ENCODE measurements at places on chromosomes 7 and 10. TPM values are rescaled to one million over a fixed set of nuclear protein-coding genes. Genes with fewer than 3 reads are reported as not detected.

DNA sequence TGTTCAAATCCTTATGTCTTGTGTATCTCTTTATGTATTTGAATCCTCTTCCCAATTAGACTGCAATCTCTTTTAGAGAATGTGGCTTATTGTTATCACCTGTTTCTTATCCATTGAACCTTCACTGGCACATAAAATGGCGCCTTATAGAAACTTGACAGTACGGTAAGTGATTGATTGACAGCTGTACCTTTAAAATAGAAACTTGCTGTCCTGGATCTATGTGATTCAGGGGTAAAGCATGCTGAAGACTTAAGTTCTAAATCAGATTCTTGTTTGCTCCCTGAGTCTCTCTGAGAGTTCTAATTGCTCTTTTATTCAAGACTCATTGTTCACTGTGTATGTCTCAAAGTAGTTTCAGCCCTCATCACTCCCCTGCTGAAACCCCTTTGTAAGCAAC, 91.3 kb downstream of the CACNB2 start:
- no peak for DNase-seq

DNA sequence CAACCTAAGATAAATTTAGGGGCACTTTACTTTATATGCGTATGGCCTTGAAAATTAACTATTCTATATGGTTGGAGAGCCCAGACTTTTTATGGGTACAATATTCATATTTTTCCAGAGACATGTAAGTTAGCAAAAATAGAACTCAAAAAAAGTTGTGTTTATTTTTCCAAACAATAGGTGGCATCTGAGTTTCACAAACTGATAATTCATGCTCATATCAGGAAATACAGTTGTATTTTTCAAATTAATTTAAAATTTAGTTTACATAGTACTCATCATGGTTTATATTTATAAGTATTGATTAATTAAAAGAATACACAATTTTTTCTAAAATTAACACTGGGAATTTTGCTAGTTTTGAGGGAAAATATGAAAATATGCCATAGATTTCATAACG, 34.6 kb downstream of the ANKRD7 start:
- DNase-seq: peak; percentile 4

DNA sequence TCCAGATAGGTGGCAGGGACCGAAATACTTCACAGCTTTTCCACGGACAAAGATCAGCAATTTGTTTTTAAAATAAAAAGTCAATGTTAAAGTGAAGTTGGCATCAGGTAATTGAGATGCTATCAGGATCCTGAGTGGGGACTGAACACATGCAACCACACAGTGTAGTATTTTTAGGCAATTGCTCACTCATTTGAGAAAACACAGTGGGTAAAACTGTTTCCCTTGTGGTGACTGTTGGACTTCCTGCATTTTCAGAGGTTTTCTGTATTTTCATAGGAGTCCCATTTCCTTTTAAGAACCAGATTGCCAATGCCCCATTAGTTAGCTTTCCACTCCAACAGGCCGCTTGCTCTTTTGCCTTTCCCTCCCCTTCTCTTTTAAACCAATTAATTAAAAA, 159.5 kb upstream of the ZNF32 start:
- DNase-seq: no peak

DNA sequence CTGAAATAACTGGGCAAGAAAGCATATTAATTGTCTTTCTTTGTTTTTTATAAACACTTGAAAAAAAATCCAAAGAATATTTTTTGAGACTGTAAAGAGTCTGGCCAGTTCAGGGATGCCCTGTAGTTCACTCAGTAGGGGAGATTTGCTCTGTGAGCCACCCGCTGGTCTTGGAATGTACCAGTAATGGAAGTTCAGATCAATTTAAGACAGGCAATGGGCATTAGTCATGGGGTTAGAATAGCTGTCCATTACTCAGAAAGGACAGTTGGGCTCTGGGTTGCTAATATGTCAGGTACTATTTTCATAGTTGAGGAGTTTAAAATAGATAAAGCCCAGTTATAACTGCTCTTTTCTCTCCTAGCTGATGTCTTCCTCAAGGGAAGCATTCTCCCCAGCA, 38.7 kb downstream of the A1CF start:
- DNase-seq: no peak

DNA sequence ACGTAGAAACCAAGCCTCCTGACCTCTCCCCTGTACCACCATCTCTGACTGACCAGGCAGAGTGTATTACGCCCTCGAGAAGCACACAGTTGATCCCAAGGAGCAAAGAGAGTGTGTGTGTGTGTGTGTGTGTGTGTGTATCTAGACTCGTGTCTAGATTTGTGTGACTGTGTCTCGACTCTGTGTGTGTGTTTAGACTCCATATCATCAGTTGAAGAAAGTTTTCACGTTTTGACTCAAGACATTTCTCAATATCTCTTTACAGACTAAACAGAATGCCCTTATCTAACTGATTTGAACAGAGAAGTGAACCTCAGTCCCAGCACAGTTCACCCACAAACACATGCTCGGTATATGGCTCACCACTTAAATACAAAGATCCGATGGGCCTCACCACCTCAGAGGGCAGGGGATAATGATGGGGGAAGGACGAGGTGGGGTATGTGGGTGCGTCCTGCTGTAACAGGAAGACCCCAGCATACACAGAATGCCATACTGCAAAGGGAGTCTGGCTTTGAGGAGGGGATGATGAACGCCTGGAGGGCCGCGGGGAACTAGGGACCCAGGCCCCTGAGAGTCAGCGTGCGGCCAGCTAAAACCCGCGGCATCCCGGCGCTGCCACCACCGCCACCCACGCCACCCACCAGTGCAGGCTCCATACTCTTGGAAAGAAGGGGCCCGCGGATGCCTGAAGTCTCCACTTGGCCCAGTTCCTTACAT, 780 bp downstream of the ALDH18A1 start:
- DNase-seq: peak; percentile 51

DNA sequence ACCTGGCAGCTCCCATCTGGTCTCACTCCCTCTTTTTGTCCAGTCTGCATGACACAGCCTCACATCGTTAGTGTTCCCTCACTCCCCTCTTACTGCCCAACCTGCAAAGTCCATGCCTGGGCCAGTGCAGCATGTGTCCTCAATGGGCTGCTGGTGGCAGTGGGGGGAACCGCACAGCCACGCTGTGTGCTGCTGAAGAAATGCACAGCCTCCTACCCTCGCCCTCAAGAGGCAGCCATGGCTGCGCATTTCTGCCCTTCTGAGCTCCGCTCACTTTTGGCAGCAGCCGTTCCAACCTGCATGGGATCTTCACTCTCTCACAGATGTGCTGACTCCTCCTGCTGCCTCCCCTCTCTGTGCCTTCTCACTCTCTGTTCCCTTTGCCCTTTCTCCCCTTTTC, 103.4 kb downstream of the EGFR start:
- no peak for DNase-seq

The SMIM30 gene
- total RNA-seq: 25.3 TPM

DNA sequence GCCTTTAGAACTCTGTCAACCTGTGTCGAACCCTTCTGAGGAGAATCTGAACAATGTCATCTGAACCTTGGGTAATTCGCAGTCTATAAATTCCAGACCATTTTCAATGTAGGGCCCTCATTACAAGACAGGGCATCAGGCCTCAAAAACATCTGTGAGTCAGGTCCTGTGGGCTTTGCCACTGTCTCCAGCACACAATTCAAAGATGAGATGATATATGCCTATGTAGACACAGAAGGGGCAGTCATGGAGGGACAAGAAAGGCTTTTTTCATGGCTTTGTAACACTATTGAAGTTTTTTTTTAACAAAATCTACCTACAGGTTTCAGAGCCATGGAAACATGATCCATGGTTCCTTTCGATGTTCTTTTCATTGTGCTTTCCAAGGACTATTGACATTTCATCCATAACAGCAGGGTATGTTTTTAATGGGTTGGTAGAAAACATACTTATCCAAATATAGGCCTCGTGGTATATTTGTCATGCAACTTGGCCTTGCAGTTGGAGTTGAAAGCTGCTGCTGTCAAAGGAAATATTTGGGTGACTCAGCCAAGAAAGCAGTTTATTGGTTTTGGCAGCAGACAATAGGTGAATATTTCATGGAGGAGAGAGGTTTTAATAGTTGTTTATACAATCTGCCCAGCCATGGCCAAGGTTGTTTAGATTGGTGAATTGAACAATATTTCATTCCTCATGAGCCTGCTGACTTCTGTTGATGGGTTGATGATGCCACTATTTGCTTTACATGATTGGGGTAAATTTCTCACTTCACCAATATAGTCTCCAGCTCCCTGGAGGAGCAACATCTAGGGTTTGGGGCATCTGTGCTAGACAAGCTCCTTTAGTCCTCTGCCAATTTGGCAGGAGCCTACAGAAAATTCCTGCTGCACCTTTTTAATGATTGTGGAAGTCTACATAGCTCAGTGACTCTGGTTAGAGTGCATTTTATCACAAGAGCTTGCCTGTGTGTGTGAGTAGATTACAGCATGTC, 158.4 kb upstream of the TMEM72 start:
- DNase-seq: peak; percentile 98

GRCh38 chr7:120272701-120273475, at the start of gene KCND2:
Gene KCND2, plus strand, starts transcription at chr7:120273175.
- DNase-seq: peak; percentile 37

The NIPSNAP2 gene
- total RNA-seq: 55.0 TPM

GRCh38 chr7:94374721-94375566, 19.8 kb upstream of the COL1A2 start:
- DNase-seq: peak; percentile 99

DNA sequence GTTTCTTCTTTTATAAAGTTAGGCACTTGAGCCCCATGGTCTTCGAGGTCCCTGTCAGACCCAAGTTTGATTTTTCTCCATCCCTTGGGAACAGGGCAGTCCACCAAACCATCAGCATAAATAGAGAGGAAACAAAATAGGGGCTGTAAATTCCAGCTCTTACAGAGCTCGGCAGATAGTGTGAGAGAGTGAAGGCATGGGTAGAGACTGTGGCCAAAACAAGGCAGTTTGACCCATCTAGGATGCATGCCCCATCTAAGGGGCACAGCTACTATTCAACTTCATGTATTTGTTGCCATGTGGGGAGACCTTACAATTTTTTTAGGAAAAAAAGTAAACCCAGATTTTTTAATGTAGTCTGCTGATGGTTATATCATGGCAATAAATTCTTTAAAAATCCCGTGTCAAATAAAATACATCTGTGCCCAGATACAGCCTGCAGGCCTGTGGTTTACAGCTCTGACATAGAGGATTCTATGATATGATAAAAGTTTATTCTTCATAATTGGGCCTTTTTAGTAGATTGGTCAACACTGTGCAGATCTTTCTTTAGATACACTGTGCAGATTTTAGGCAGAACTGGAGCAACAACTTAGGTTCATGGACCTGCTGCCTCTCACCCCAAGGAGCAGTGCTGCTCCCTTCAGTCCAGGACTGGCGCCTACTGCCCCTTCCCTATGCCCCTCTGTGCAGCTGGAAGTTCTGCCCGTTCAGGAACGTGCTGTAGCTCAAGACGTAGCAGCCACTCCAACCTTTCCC, 5.3 kb downstream of the PPP1R3C start:
- no peak for DNase-seq

The ENO4 gene
- total RNA-seq: 1.4 TPM

DNA sequence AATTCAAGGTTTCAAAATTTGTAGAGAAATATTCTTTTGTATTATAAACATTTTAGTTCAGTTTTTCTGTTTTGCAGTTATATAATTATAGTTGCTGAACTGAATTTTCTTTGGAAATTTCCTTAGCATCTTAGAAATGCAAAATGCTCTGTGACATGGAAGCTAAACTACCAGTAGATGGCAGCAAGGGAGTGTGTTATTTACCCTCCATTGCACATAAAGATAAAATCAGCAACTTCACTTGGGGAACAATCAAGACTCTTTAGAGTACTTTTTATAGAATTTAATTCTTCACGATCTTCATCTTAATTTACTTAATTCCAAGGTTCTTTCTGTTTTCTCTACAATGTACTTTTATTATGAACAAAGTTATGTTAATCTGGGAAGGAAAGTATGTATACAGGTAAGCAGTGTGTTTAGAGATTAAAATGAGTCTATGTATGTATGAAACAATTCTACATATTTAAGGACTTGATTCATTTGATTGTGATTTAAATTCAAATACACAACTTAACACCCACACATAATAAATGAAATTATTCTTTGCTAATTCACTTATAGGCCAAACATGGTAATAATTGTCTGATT, 404.2 kb downstream of the THSD7A start:
- peak; percentile 78 for DNase-seq

DNA sequence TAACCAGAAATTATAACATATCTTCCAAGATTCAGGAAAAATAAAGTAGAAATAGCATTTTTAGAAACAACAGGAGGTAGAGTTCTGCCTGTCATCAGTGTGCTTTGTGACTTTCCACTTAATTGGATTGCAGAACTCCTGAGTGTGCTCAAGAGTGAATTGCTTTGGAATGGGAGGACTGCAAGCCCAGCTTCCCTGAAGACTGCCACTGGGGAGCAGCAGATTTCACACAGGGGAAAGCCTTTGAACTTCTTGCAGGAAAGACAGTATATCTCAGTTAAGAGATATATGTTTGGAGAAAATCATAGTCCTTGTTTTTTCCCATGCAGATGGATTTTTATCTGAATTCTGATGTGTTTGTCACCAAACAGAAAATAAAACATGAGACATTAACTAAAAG, 124.5 kb downstream of the TMEM168 start:
- peak; percentile 2 for DNase-seq

DNA sequence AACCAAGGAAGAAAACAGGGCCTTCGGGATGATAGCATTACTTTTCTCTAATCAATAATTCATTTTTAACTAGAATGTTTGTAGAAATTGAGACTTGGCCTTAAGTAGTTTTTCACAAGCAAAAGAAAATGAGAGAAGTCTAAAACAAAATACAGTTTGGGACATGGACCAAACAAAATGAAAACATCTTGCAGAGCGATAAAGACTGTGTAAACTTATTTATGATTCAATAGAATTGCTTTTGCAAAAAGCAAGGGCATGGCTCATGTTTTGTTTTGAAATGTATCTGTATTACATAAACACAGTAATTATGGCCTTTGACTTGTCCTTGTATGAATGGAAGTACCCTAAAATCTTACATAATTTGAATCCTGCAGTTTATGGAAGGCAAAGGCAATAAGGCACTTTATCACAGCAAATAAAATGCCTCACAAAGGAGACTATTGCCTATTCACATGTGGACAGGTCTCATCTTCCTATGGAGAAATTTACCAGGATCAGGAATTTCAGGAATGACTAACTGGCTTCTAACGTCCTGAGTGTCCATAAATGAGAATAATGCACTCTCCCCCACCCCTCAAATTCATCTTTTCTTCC, 295.2 kb downstream of the PTEN start:
- no peak for DNase-seq
